Type B pancreatic cell (in vitro differentiated cells): ENCODE measurements at places on chromosomes 11 and 22. TPM values are rescaled to one million over a fixed set of nuclear protein-coding genes. Genes with fewer than 3 reads are reported as not detected.

DNA sequence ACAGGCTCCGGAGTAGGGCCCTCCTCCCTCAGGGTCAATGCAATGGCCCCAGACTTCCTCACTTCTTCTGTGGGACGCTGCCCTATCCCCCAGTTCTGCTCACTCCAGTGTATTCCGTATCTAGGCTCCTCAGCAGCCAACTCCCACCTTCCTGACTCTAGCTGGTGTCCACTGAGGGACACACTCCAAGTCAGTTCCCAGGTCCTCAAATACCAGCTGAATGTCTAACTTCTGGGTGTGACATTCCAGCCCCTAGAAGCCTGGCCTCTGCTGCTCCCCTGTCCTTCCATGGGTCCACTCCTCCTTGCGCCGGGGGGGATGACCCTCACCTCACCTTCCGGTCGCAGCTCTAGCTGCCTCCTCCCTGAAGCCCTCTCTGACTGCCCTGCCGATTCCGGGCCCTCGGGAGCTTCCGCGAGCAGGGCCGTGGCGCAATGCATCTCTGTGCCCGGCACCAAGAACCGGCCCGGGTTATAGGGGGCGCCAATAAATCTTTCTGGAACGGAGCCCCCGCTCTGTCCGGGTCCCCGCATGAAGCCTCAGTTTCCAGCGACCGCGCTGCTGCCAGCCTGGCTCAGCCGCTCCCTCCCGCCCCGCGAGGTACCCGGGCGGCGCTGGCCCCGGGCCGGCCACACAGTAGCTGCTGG, 15.4 kb downstream of the BAD start:
- no peak for DNase-seq

DNA sequence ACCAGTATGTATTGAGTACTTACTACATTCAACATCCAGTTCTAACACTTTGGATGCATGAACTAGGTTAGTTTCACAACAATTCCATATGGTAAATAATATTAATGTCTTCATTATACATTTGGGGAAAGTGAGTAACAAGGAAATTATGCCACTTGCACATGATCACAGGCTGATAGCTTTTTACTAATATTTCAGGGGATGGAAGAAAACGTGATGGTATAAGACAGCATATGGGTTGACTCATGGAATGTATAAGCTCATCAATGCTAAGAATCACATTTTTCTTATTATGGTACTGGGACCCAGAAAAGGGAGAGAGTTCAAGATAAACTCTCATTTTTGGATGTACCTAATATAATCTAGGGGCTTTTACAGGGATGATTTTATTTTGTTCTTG, 188.7 kb downstream of the MIAT start:
- DNase-seq: no peak

- no peak for DNase-seq
Observed at GRCh38 chr11:125593114-125593820, 615 bp downstream of the STT3A start.

GRCh38 chr11:113001709-113002108, 40.5 kb downstream of the NCAM1 start:
- DNase-seq: no peak

- no peak for DNase-seq
Observed at GRCh38 chr11:85699957-85700741, 14.2 kb upstream of the CCDC89 start.

GRCh38 chr11:230431-230830, 5.7 kb downstream of the SIRT3 start:
- DNase-seq: no peak

MRGPRX3 gene
- not detected in 2 replicates for total RNA-seq

DNA sequence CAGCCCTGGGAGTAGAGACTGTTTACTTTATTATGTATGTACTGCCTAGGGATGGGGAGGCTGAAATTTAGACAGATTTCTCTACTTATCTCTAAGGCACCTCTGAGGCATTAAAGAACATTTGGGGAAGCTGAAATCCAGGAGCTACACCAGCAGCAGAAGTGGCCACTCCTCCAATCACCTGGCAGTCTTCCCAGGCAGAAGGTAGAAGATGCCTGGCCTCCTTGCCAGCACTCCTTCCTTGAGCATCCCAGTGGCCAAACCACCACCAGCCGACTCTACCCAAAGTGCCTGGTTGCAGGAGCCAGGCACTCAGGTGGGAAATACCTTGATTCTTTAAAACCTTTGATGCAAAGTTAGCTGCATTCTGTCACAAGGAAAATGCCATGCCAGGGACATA, 1.9 kb upstream of the FAT3 start:
- no peak for DNase-seq

DNA sequence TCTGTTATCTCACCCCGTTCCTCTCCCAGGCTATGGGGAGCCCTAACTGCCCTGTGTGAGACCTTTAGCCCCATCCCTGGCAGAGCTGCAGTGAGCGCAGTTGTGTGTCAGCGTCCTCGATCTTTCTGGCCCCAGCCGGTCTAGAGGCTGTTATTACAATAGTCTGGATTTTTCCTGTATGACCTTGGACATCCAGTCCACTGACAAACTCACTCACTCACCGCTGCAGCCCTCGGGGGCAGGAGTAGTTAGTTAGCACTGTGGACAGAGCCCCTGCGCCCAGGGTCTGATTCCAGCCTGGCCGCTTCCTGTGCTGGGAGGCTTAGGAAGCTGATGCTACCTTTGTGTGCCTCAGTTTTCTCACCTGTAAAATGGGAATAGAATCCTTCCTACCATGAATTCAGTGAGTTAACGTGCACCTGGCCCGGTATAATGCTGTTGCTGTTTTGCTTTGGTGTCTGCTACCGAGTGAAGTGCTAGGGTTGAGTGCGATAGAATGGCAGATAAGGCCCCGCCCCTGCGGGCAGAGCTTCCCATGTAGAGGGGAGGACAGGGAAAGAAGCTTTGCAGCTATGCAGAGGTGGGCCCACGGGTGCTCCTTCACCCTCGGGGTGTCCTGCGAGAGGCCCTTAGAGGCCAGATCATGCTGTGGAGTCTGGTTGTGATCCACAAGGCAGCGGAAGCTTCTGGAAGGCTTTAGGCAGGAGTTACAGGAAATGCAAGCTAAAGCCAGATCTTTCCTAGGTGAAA, 3.0 kb downstream of the LRP5 start:
- no peak for DNase-seq

GRCh38 chr11:122098261-122098980, 17.6 kb downstream of the BLID start:
- DNase-seq: no peak

KRTAP5-11 gene
- not detected in 2 replicates for total RNA-seq

GRCh38 chr11:27060816-27061460, 20.3 kb downstream of the BBOX1 start:
- DNase-seq: no peak

DNA sequence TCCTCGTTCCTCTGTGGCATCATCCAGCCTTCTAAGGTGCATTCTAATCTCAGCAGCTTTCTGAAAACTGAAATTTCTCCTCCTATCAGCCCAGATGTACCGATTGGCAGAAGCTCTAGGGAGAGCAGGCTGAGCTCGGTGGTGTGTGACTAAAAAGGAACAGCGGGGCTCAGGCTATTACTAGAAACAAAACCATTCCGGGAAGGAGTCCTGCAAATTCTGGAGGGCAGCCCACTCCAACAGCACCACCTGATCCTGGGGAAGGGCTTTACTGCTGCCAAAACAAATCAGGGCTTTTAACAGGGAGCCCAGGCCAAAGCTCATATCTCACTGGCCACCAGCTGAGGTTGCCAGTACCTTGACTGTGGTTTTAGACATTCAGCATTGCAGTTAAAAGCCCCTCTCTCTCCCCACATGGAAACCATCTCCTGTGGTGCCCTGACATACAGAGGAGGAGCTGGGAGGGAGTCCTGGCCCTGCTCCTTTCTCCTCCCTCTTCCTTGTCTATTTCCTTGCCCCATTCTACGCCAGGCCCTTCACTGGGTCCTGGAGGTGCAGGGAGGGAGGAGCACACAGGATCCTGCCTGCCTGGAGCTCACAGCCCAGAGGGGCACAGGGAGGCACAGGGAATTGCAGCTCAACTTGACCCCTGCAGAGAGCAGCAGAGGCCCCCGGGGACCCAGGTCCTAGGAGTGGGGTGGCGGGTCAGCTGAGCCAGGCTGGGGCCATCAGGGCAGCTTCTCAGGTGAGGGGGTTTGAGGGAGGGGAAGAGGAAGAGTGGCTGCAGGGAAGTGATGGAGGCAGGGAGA, 889 bp downstream of the PLAAT4 start:
- no peak for DNase-seq

GRCh38 chr22:44127356-44127755, 53.4 kb upstream of the PARVG start:
- DNase-seq: no peak

APOL5 gene
- total RNA-seq: not detected in 2 replicates

- no peak for DNase-seq
Observed at GRCh38 chr11:70788248-70789022, 390.1 kb downstream of the CTTN start.

DNA sequence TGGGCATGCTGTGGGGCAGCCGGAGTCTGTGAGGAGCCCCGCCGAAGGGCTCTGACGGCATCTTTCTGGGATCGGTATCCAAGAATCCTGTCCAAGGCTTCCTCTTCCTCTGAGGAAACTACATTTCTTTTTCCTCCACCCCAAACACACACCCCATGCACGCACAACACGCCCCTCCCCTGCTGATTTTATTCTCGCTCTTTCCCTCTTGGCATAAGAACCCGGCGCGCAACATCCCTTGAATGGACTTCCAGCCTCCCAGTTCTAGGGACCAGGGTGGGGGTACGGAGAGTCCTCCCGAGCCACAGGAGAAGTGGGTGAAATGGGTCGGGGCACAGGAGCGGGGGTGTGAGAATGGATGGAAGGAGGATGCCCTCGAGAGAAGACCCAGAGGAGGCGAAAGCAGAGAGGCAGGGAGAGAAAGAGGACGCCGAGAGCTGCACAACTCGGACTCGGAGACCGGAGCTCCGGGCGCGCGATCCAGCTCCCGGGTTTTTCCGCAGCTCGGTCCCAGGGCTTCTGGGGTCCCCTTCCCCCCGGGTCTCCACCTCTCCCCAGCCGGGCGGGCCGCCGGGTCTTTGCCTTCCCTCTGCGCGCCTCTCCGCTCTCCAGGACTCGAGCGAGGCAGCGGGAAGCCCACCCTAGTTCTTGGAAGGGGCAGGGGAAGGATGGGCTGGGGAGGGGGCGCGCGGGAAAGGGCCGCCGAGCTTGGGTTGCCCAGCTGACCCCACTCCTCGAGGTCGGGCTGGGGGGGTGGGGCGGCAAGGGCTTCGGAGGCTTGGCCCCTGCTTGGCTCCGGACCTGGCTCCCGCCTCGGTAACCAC, 1.5 kb upstream of the LARGE1 start:
- peak; percentile 90 for DNase-seq

DNA sequence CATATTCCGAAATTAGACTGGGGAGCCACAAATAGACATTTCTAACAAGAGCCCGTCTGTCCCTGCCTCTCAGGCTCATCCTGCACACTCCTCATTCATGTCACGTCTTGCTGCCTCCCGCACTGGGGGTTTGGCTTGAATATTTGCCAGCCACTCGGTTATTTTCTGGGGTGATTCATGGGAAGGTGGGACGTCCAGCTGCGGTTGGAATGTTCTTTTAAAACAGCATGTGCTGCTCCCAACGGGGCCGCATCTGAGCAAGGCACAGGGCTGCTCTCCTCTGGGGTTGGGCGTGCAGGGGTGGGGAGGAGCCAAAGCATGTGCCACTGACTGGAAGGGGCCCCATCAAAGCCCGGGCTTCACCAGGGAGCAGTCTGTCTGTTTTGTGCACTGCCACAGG, 25.9 kb upstream of the SLC5A4 start:
- DNase-seq: no peak

DNA sequence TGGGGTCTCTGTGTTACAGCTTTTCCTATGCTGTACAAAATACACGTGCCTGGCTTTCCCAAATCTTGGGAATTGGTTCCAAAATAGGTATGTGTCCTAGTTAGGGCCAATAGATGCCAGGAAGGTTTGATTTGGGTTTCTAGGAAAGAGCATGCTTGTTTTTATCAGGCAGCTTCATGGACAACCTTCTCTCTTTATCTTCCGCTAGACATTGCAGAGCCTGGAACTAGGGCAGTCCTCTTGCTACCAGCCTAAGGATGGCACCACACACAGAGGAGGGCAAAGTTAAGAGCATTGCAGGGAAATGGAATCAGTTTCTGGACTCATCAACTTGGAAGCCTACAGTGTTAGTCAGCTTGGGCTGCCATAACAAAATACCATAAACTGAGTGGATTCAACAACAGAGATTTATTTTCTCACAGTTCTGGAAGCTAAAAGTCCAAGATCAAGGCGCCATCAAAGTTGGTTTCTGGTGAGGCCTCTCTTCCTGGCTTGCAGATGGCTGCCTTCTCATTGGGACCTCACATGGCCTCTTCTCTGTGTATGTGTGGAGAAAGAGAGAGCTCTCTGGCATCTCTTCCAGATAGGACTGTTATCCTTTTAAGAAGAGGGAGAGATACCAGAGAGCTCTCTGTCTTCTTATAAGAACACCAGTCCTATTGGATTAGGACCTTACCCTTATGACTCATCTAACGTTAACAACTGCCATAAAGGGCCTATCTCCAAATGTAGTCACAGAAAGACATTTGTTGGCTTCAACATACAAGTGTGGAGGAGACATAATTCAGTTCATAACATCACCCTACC, 27.3 kb upstream of the CREB3L1 start:
- DNase-seq: no peak

- no peak for DNase-seq
Observed at GRCh38 chr22:17218341-17218740, 894 bp downstream of the ADA2 start.

DNA sequence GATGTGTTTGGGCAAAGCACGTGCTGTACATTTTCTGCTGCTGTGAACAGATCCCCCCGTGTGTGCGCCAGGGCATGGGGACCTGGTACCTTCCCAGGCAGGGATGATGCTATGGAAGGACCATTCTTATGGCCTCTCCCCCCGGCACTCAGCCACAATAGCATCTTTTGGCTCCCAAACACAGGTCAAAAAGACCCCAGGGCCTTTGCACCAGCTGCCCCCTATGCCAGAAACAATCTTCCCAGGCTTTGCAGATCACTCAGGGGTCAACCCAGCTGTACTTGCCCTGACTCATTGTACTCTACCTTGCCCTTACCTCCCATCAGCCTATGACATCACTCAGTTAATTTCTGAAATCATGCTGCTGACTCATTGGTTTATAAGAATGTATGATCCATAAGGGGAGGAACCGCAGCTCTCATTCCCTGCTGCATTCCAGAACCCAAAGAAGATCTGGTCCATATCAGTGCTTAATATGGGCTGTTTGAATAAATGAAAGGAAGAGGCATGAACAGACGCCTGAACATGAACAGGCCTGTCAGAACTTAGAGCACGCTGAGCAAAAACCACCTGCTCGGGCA, 100.7 kb downstream of the CELSR1 start:
- DNase-seq: no peak

NUP98 gene
- 74.6 and 77.4 TPM in 2 replicates for total RNA-seq

GRCh38 chr11:98734686-98735085, 286.1 kb upstream of the CNTN5 start:
- no peak for DNase-seq

GRCh38 chr11:118820412-118821357, 29.7 kb upstream of the DDX6 start:
- no peak for DNase-seq

GRCh38 chr11:85822814-85823213, 11.9 kb upstream of the SYTL2 start:
- no peak for DNase-seq

DNA sequence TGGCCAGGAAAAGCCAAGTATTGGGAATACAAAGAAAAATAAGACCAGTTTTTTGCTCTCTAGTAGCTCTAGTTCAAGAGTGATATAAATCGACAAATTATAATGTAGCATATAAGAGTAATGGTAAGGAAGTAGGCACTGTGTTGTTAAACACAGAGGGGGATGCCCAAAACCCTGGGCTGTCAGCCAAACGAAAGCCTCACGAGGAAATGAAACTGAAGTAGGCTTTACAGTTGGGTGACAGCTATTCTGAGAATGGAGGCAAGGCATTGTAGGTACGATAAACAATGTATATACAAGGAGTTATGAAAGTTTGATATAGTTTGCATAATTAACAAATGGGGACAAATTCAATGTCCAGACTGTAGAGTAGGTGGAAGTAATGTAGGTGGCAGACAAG, 176.4 kb downstream of the FAM181B start:
- no peak for DNase-seq

TSG101 gene
- total RNA-seq: 54.4 and 60.6 TPM in 2 replicates
